ENCODE measurements at places on chromosomes 3 and 15.

GRCh38 chr15:90749754-90750153, 32.6 kb downstream of the BLM start:
- DNase-seq = no peak

DNA sequence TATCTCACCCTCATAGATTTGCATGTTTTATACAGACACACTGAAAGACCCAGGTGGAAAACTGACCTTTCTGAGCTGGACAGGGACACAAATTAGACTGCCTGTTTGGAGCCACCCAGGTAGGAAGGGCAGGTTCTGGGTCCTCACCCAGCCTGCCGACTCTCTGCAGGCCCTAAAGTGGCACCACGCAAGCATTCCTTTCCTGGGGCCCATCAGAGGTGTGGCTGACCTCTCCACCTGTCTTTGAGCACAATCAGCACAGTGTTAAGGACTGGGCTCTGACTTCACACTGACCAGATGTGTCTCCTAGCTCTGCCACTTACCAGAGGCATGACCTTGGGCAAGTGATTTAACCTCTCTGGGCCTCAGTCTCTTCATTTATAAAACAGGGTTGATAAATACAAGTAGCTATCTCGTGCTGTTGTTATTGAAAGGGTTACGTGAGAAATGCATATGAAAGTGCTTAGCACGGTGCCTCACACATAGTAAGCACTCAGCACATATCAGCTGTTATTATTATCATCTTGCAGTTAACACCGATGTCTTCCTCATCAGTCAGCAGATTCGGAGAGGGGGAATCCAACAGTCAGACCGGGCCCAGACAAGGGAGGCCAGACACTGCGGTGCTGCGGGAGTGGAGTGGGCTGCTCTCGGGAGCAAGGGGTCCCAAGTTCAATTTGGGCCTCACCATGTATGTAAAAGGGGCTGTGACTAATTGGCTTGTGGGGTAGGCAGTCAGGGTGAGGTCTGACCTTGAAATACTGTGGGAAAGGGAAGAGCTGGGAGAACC, 2.0 kb upstream of the TBC1D2B start:
- no peak for DNase-seq

DNA sequence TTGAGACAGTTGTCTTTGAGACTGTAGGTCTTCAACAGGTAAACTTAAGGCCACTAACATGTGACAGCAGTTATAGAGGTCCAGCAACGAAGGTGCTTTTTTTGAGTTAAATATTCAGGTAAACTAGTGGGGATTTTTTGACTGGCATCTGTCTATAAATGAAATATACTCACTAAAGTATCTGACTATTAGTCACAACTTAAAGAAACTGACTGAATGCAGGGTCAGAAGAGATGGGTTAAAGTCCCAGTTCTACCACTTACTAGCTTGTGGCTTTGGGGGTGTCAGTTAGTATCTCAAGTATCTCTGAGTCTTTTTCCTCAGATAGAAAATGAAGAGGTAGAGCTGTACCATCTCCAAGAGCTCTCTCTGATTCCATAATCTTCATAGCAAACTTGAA, 18.0 kb downstream of the MIX23 start:
- no peak for DNase-seq

DNA sequence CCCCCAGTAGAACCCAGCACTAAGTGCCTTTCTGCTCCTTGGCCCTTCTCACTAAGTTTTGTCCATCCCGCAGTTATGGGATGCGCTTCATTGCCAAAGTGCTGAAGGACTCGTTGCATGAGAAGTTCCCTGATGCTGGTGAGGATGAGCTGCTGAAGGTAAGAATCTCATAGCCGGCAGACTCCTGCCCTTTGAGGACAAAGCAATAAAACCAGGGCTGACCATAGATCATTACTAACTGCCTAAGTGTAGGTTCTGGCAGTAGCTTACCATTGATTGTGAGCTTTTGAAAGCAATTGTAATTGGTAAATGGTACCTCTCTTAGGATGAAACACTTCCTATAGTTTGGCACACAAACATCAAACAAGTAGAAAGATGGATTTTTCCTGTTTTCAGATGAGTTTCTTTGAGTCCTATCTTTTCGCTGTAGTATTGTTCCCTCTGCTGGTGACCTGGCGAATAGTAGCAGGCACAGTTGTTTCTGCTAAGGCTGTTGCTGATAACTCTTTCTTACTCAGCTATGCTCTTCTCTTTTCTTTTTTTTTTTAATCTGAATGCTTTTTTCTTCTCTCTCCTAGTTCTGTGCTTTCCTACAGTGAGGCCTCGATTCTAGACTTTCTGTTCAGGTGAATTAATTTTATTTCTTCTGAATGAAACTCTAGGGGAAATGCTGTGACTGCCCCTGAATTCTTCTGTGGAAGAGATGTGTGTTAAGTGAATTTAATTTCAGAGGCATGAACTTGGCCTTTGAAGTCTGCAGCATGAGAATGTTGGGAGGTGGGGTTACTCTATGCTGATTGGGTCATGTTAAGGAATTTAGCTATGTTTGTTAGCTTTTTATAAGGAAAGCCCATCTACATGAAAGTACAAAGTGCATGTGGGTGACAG, 47.4 kb upstream of the CRTC3 start:
- peak; percentile 30 for DNase-seq

DNA sequence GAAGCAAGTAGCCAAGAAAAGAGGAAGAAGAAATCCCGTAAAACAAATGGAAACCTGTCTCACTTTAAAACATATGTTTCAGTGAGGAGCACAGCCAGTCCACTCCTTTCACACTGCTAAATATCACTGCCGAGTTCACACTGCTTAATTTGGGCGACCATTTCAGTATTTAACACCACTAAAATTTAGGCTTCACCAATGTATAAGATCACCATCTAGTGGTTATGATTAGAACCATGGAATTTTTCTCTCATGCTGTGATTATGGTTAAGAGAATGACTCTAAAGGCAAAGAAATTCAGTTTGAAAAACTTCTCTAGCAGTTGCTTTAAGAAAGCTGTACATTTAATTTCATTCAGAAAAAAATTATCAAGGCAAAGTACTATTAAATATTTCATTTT, 16.6 kb downstream of the SLC4A7 start:
- no peak for DNase-seq

DNA sequence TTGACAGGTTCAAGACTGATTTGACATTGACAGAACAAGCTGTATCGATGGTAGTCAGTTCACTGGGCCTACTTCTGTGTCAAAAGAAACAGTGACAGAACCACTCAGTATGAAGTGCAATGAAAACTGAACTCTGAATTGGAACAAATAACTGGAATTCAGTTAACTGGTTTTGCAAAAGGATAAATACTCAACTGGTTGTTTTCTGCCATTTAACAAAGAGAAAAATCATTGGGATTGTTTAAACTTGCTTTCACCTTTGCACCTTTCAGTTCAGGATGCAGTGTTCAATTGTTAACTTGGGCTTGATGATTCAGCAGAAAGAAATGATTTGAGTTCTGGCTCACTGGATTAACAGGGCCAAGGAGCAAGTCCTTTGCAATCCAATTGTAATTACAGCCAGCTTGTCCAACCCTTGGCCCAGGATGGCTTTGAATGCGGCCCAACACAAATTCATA, 4.9 kb downstream of the BTD start:
- DNase-seq = no peak

- DNase-seq = no peak
Observed at GRCh38 chr3:142646020-142646785, 50.0 kb downstream of the PLS1 start.

- DNase-seq = no peak
Observed at GRCh38 chr3:1987980-1988379, 110.7 kb upstream of the CNTN4 start.

DNA sequence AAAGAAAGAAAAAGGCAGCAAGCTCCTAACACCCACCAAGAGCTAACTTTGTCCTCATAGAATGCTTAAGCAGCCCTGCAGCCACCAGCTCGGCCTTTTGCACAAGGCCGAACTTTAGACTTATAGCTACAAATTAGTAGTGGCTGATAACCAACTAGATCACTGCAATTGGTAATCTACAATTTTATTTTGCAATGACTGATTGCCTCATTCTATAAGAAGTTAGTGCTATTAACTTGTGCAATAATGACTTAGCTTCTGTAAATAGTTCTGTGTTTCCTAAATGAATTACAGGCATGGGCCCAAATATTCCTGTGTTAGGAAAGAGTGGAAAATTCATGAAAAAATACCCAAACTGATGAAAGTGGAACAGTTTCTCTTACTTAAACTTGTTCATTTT, 284.8 kb upstream of the CFAP20DC start:
- DNase-seq = no peak

DNA sequence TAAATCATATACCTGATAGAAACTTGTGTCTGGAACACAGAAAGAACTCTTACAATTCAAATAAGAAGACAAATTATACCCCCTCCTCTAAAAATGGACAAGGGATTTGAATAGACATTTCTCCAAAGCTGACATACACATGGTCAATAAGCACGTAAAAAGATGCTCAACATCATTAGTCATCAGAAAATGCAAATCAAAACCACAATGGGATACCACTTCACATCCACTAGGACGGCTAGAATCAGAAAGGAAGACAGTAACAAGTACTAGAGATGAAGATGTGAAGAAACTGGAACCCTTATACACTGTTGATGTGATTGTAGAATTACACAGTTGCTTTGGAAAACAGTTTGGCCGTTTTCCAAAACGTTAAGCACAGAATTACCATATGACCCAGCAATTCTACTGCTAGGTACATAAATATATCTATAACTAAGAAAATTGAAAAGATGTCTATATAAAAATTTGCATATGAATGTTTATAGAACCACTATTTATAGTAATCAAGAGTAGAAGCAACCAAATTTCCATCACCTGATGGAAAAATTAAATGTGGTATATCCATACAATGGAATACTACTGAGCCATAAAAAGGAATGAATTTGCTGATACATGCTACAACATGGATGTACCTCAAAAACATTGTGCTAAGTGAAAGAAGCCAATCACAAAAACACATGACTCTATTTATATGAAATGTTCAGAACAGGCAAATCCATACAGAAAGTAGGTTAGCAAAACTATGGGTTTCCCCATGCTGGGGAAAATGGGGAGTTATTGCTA, 60.8 kb downstream of the GREM1 start:
- no peak for DNase-seq

GRCh38 chr3:60917141-60917540, 334.1 kb downstream of the FHIT start:
- DNase-seq = no peak

DNA sequence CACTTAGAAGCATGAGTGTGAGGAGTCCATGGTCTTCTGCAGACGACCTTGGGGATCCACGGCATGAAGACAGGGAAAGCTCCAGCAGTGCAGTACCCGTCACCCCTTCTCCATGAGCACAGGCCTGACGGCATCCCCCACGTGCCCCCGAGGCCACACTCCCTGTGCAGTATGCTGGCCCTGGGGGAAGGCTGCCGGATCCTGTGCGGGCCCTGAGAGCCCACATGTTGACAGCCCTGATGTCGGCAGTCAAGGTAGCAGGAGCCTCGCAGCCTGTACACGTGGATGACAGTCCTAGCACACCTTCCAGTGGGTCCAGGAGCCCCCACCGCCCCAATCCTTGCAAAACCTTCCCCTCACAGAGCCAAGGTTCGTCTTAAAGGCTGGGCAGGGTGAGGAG, 195.3 kb downstream of the ATP10A start:
- no peak for DNase-seq

GRCh38 chr3:74139648-74140047, 474.8 kb downstream of the CNTN3 start:
- no peak for DNase-seq

GRCh38 chr3:94258851-94259250, 196.0 kb downstream of the NSUN3 start:
- no peak for DNase-seq

GRCh38 chr15:76776480-76776879, 128.7 kb downstream of the SCAPER start:
- no peak for DNase-seq

- DNase-seq = no peak
Observed at GRCh38 chr15:90191344-90191687, 9.8 kb upstream of the SEMA4B start.

DNA sequence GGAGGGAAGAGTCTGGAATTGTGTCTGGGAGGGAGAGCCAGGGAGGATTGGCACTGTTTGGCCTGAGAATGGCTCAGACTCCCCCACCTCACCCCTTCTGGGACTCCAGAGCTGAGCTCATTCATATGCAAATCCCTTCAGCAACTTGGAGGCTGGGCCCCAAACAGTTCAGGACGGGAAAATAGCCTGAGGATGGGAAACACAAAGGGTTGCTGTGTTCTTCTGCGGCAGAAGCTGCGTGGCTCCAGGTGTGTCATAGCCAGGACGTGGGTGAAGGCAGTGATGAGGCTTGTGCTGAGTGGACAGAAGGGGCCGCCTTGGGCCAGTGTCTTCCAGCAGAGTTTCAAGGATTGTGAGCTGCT, 16.6 kb downstream of the MASP1 start:
- DNase-seq = no peak

DNA sequence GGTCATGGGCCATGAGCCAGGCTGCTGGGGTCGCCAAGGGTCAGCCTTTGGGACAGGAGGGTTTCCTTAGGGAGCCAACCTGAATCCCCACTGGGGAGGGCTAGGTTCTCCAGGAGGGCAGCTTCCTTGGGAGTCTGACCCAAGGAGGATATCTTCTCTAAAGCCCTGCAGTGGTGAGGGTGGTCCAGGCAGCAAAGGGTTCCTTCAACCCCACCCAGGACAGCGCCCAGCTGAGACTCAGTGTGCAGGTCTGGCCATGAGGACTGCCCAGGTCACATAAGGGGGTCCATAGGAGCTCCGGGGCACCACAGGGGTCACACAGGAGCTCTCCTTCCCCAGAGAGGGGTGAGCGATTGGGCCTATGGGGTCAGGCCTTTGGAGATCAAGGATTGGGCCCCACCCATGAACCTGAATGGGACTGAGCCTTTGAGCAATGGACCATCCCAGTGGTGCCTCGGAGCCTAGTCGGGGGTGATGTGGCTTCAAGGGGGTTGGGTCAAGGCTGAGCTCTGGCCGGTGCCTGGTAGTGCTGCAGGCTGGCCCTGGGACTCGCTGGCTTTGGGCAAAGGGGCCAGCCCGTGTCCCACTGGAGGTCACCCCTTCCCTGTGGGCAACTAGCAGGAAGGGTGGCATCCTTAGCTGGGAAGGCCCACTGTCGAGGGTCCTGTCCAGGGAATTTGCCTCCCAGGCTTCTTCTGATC, 216.5 kb downstream of the SNRPN start:
- DNase-seq = no peak

GRCh38 chr3:104642827-104643226, 723.9 kb upstream of the ALCAM start:
- DNase-seq = no peak

- DNase-seq = no peak
Observed at GRCh38 chr15:89494941-89495637, 1.3 kb downstream of the RHCG start.

DNA sequence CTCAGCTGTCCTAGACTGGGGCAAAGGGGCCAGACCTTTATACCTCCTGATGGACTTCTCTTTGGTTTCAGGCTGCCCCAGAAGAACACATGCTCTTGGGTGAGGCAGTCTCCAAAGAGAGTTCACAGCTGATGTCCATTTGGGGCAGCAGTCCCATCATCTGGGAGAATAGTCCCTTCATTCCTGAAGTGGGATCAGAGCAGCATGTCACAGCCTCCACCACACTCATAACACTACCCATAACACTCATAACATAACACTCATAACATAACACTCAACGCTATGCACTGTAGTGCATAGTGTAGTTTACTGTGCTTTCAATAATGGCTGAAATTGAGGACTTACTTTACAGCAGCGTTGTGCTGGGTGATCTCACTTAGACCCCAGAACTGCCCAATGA, 36.7 kb upstream of the PLCL2 start:
- DNase-seq = no peak
